ENCODE measurements at places on chromosomes 3 and 15. TPM values are rescaled to one million over a fixed set of nuclear protein-coding genes. Genes with fewer than 3 reads are reported as not detected.

The FSIP1 gene
- total RNA-seq = 0.91 TPM

The HRG gene
- not detected for total RNA-seq

DNA sequence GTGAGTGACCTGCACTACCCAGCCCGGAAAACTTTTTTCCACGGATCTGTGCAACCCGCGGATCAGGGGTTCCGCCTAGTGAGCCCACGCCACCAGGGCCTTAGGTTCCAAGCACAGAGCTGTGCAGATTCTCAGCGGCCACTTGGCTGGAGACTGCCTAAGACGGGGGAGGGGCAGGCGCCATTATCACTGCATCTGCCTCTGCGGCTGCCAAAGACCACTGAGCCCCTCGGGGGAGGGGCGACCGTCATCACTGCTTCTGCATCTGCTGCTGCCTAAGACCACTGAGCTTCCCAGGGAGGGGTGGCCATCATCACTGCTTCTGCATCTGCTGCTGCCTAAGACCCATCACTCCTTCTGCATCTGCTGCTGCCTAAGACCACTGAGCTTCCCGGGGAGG, 460.2 kb downstream of the OCA2 start:
- DNase-seq = no peak

- no peak for DNase-seq
Observed at GRCh38 chr3:169965562-169966427, 812 bp upstream of the SEC62 start.

GRCh38 chr15:87118435-87118834, 1038.8 kb downstream of the AGBL1 start:
- DNase-seq = no peak

GRCh38 chr3:46316206-46316605, 37.7 kb upstream of the CCR2 start:
- no peak for DNase-seq
